Melanocyte of skin (primary cell): ENCODE measurements at places on chromosomes 11 and 22. TPM values are rescaled to one million over a fixed set of nuclear protein-coding genes. Genes with fewer than 3 reads are reported as not detected.

APOL5 gene
- total RNA-seq, result not detected in 2 replicates

YPEL1 gene
- total RNA-seq, result 0.34 and 0.36 TPM in 2 replicates

C1QTNF4 gene
- 0.15 and 0.33 TPM in 2 replicates for total RNA-seq

CCDC88B gene
- total RNA-seq, result 2.1 and 2.9 TPM in 2 replicates

KRTAP5-11 gene
- not detected in 2 replicates for total RNA-seq

CBLIF gene
- not detected in 2 replicates for total RNA-seq

ACRV1 gene
- under 0.01 TPM in 1 of 2 replicates, not detected in the other for total RNA-seq

KCTD14 gene
- 2.1 and 4.0 TPM in 2 replicates for total RNA-seq

ARHGAP32 gene
- total RNA-seq, result 20.0 and 21.0 TPM in 2 replicates

KIAA1671 gene
- total RNA-seq, result 3.2 and 3.7 TPM in 2 replicates

TH gene
- not detected in 2 replicates for total RNA-seq

UCP3 gene
- 0.33 and 1.2 TPM in 2 replicates for total RNA-seq
